ENCODE measurements at places on chromosomes 4 and X. TPM values are rescaled to one million over a fixed set of nuclear protein-coding genes. Genes with fewer than 3 reads are reported as not detected.

The SPANXA1 gene
- total RNA-seq, result not detected

The KCNIP4 gene
- total RNA-seq, result not detected

The NSUN7 gene
- 19.6 TPM for total RNA-seq

The CYBB gene
- 0.23 TPM for total RNA-seq

The NEIL3 gene
- 8.0 TPM for total RNA-seq

The JAKMIP1 gene
- total RNA-seq, result not detected

The CYTL1 gene
- not detected for total RNA-seq

The LUZP4 gene
- total RNA-seq, result not detected

All from Caco-2 (cell line).